ENCODE measurements at places on chromosomes 2 and 18.

DNA sequence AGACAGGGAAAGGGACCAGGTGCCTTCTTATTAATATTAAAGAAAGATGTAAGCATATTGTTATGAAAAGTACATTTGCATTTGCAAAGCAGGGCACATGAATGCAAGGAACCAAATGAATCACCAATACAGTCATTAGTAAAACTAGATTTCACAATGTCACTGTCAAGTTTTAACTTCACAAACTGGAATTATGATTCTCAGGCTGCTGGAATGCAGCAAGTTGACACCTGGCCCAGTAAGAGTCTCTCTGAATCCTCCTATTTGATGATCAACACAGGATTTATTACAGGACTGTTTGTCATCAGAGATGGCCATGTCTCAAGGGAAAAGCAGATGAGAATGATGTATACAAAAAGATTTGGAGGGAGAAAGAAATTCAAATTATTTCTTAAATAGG, 72.9 kb upstream of the STK39 start:
- no peak for DNase-seq

DNA sequence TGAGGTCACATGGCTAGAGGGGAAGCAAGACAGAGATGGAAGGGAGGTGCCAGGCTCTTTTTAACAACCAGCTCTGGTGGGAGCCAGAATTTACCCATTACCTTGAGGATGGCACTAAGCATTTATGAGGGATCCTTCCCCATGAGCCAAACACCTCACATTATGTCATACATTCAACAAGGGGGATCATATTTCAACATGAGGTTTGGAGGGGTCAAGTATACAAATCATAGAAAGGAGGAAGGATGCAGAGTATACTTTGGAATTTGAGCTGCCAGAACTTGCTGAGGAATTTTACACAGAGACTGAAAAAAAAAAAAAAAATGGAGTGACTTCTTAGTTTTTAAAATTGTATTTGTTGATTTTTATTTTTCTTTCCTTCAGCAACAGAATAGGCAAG, 891.4 kb downstream of the CCDC85A start:
- DNase-seq, result no peak

DNA sequence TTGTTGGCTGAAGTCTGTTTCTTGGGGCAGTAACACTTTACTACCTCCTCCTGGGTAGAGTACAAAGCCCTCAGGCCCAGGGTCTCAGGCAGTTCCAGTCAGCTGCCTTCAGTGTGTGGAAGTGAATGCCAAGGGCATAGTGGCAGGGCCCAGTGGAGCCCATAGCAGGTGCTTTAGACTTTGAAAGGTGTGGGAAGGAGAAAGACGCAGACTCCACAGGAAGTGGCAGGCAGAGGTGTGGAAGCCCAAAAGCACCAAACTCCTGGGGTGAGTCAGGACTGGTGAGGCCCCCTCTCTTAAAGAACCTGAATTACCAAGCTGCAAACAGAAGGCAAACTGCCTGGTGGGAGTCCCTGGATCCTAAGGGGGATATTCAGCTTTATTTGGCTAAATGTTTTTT, 45.3 kb downstream of the ADAM23 start:
- DNase-seq, result no peak

DNA sequence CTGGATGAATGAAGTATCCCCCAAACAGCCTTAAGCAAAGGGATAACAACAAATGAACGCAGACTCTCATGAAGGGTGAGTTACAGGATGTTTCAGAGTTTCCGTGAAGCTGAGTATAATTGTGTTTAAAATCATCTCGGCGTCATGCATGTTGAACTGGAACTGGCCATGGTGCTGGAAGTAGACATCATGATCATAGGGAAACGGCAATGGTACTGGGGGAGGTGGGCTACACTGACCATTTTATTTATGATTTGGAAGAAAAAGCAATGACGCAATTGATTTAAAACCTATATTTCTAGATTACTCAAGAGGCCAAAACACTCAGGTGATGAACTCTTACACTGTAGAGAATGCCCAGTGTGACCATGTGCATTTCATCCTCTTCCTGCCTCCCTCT, 387.9 kb upstream of the MYT1L start:
- no peak for DNase-seq

DNA sequence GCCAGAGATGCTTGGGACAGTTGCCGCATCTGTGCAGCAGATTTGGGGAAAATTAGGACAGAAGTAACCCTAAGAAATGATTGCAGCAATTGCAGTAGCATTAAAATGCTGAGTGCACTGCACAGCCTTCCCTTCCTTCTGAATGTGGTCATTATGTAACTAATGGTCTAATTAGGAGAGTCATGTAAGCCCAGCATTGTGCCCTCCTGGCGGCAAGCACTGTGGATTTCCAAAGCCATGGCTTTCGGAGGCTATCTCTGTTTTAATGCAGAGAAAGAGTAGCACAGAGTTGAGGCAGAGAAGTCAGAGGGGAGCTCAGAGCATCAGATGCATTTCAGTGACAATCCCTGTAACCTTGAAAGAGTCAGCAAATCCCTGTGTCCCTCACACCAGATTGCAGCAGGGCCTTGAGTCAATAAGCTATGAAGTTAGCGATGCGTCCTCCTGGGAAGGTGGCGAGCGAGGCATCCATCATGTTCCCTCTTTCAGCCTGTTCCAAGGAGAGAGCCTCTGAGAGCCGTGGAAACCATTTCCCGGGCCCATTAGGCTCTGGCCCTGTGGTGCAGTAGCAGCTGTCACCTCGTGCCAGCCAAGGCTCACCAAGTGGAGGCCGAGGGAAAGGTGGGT, 307.2 kb downstream of the FBXO15 start:
- no peak for DNase-seq

DNA sequence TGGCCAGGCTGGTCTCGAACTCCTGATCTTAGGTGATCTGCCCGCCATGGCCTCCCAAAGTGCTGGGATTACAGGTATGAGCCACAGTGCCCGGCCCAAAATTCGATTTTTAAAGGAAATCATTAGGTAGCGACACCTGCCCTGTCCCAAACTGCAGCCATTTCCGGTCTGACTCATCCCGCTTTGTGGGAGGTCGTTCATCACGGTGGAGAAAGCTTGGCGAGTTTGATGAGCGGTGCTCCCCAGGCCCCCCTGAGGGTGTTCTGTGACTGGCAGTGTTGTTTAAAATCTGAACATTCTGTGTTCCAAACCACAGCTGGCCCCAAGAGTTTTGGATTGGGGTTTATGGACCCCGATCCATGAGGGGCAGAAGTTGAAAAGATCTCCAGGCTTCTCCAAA, 53.0 kb upstream of the GLI2 start:
- DNase-seq, result no peak

GRCh38 chr2:36507408-36507812, 90.6 kb downstream of the FEZ2 start:
- no peak for DNase-seq

DNA sequence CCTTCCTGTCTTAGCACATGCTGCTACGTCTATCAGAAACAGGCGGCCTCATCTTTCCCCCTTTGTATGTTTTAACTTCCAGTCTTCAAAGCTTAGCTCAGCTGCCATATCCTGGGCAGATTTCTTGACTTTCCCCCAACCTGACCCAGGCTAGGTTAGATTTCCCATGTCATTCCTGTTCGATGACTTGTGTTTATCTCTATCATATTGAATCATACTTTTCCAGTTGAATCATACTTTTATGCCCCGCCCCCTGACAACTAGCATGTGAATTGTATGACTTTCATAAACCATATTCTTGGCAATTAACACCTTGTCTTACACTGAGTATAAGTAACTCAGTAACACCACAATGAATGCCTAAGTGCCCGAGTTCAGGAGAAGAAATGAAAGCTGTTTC, 128.3 kb downstream of the CYRIA start:
- no peak for DNase-seq

GRCh38 chr2:84969511-84970209, 1.3 kb upstream of the KCMF1 start:
- no peak for DNase-seq

DNA sequence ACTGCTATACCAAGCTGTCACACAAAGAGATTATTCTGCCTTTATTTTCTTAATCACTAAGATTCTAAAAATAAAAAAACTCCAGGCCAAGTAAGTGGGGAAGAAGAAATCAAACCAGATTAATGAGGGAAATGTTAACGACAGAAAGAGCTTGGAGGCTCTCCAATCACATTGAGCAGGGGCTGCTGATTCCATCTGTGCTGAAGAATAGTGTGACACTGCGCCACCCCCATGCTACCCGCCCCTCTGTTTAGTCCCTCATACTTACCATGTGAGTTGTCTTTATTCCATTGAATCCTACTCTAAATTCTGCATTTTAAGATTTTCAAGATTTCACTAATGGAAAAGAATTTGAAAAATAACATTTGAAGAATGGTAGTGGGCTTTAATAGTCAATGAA, 998.0 kb upstream of the CDH2 start:
- no peak for DNase-seq

DNA sequence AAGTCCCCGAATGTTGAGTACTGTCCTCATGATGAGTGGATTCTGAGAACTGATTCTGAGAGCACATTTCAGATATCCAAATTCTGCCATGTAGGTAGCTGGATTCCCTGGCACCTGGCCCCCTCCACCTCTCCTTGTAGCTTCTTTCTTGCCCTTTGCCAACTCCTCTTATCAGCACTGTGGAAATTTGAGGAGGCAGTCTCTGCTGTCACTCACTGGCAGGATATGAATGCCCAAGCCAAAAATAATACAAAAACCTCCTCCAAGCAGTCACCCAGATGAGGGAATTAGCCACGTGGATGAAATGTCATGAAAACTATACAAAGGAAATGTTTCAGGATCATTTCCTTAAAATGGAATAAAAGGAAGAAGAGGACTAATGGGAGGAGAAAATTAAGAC, 276.8 kb downstream of the SETBP1 start:
- DNase-seq, result no peak

DNA sequence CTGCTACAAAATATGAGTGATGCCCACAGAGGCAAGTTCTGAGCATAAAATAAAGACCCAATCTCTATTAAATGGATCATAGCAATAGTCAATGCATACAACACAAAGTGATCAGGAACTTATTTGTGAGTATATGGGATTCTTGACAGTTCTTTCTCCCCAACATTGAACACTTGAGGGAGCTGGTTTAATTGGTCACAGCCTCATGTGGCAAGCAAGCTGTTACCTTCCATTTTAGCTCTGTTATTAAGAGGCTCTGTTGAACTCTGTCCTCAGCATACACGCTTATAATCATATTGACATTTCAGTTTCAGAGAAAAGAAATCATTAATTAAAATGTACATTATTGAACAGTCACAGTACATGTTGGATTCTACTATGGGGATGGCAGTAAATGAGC, 37.6 kb upstream of the PAX3 start:
- DNase-seq, result no peak

DNA sequence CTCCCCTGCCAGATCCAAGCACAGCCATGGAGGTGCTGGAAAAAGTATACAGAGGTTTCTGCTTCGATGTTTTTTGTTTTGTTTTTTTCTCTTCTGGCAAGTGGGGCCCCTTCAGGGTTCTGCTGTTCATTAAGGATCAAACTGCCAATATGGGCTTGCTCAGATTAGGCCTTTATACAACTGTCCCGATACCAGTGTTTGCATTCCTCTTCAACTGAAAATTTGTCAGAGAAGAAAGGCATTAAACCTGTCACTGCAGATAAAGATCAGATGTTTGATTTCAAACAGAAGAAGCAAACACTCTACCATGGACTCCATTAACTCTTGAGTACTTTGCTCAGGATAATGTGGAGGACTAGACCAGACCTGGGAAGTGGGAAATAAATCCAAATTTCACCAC, 396.0 kb upstream of the SMIM21 start:
- no peak for DNase-seq

DNA sequence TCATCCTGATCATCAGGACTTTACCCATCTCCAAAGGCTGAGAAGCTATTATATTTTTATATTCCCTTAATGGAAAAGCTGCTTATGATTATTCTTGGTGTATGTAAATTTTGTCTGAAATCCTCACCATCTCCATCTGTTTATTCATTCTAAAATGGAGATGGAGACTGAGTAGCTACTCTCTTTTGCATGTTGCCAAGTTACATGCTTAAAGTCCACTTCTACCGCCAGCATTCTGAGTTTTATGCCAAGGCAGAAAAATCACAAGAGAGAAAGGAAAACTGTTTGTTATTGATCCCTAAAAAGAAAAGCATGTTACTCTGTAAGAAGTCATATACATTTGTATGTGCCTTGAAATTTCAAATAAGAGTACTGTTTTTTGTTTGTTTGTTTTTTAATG, 94.4 kb upstream of the NOSTRIN start:
- DNase-seq, result no peak

DNA sequence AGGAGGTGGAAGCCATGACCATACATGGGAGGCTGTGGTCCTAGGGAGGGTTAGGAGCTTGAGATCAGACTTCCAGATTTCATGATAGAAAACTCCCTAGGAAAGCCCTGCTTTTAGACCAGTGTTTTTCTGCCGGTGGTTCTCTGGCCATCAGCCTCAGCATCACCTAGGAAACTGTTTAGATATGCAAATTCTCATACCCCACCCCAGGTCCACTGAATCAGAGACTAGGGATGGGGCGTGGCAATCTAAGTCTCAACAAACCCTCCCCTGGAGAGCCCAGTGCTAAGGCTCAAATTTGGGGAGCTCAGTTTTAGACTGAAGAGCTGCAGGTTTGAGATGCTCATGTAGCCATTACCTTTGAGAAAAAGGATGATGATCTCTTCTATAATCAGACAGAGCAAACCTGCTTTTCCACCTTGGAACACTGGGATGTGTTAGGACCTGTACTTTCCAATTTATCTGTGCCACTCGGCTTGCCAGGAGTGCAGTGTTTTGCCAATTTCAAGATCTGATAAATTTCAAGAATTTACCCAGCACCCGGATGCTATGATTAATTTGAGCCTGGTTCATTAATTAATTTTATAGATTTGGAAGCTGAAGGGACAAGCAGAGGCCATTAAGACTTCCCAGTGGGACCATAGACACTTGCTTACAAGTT, 31.5 kb upstream of the LYPD6B start:
- no peak for DNase-seq

DNA sequence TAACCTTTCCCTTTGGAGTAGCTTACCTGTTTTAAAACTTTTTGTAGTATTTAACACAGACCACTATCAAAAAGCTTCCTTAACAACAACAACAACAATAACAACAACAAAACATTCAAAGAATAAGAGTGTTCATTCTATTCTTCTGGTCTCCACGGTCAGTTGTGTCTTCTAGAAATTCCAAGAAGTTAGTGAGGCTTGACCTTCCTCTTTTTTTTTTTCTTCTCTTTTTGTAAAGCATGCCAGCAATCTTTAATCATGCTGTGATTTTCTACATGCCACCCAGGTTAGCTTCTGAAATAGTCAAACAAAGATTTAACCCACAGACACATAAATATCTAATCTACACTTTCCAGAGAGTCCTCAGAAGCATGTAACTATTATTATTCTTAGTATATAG, 28.4 kb upstream of the KLHL14 start:
- no peak for DNase-seq

DNA sequence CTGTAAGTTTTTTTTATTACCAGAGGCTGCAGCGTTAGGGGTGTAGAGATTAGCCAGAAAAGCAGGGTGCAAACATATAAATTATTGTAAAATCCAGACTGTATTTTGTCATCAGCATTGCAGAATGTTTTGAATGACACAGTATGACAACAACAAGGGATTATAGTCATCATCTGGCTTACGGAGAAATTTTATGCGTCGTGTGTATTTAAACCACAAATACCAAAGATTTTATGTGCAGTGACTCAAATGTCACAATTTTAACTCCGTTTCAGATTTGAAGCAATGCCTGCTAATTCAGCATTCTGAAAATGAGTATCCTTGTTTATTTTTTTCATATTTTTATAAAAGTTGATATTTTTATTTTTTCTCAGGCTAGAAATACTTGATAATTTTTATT, 19.4 kb upstream of the TMX3 start:
- DNase-seq, result no peak

- no peak for DNase-seq
Measured at GRCh38 chr2:69572641-69573040, 70.9 kb downstream of the AAK1 start.

- no peak for DNase-seq
Measured at GRCh38 chr2:154640000-154640399, 58.5 kb upstream of the KCNJ3 start.

Data from NCI-H2081 treated with DMSO at 0.1 percent for 48 hours (cell line).